ENCODE measurements at places on chromosomes 3 and 15. TPM values are rescaled to one million over a fixed set of nuclear protein-coding genes. Genes with fewer than 3 reads are reported as not detected.

The A4GNT gene
- total RNA-seq, result not detected

The CSK gene
- 56.0 TPM for total RNA-seq

GRCh38 chr3:29751647-29752314, 470.9 kb downstream of the RBMS3 start:
- no peak overlapping the region for H3K4me3 ChIP-seq
- H3K27me3 ChIP-seq, result no peaks in the 10 kb centered on the region
- H3K36me3 ChIP-seq, result peaks cover 3% of the 10 kb centered on the region
- no peak for DNase-seq
- H3K4me1 ChIP-seq, result peaks cover 5% of the 10 kb centered on the region
- H3K27ac ChIP-seq, result peak overlapping the region; percentile 11

DNA sequence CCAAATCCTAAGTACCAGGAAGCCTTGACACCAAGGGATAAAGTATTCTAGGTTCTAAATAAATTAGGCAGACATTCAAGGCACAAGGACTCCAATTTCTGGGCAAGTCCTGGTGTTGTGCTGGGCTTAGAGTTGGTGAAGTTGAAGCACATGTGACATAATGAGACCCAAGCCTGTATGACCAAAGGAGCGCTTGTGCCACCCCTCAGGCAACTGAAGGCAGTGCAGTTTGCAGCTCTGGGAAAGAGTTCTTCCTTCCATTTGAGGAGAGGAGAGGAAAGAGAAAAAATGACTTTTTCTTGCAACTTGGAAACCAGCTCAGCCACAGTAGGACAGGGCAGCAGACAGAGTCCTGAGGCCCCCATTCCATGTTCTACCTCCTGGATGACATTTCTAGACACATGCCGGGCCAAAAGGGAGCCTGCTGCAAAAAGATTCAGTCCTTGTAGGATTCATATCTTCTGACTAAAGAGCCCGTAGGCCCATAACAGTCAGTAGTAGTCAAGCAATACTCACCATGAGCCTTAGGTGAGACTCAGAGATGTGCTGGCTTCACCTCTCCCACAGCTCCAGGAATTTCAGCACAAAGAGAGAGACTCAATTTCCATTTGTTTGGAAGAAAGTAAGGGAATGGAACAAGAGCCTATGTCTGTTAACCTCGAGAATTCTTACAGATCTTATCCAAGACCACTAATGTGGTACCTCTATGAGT, 588.8 kb upstream of the BCHE start:
- H3K36me3 ChIP-seq, result no peaks in the 10 kb centered on the region
- no peak for DNase-seq
- H3K27ac ChIP-seq, result no peak overlapping the region
- peaks cover 2% of the 10 kb centered on the region for H3K4me1 ChIP-seq
- H3K4me3 ChIP-seq, result no peak overlapping the region
- H3K27me3 ChIP-seq, result peaks cover 5% of the 10 kb centered on the region

The IQCH gene
- total RNA-seq, result 1.2 TPM

The PRSS50 gene
- total RNA-seq, result not detected

Data from osteocyte (in vitro differentiated cells).